OCI-M1 (cell line): ENCODE measurements at places on chromosomes 2 and 18.

DNA sequence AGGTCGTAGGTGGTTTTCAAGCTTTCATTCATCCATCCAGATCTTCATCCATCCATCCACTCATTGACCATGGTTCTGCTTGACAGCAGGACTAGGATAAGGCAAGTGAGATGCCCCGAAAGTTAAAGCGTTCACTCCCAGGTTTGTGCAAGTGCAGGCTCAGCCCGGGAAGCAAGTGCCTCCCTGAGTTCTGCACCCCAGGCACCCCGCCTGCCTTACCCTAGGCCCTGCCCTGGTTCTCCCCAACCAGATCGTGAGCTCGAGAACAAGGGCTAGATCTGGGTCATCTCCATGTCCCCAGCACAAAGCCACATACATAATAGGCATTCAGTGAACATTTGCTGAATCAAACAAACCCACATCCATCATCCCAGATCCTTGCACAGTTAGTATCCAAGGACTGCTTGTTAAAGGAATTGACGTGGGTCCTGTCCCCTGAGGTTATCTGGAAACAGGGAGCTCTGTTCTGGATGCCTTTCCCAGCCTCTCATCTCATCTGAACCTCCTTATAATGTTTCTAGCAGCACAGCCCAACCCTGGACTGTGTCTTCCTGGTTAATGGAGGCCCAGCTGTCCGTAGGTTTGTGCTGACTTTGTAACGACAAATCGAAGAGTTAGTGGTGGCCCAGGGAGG, 116.1 kb upstream of the GPC1 start:
- no peak for DNase-seq

DNA sequence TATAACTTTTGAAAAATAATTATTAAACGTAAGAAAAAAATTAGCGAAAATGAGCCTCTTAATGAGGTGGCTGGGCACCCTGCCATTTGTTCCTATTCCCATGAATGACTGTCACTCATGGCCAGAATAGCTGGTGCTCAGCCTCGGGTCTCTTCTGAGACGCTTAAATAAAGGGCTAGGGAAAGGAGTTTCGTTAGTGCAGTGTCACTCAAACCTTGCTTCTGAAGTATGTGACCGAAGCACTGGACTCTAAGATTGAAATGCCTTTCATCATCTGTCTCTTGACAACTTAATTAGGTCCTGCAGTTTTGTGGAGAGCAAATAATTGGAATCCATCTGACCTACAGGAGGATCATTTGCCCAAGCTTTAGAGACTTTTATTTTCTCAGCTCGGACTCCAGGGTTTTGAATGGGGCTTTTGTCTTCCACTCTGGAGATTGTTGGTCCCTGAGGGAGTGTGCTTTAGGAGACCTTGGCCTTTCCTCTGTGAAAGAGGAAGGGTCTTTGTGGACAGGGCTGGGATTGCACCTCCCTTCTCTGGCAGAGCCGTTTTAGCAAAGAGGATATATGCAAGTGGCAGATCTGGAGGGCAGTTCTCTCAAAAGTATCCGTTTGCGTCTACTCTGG, 42.3 kb upstream of the FHOD3 start:
- no peak for DNase-seq

DNA sequence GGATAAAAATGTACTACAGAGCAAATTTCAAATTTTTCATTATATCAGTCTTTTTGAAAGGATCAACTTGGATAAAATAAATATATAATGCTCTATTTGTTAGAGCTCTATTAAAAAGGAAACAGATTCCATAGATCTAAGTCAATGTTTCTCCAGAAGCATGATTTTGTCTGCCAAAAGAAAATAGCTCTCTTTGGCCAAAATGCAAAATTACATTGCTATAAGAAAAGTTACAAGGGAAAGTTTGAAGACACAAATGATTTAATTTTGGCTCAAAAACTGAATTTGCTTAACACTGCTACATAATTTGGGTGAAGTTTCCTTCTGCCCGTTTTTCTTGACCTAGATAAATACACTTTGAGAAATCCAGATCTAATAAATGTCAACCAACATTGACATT, 15.7 kb downstream of the C2orf69 start:
- DNase-seq, result no peak

GRCh38 chr2:55903727-55904126, 19.9 kb downstream of the EFEMP1 start:
- DNase-seq, result no peak

DNA sequence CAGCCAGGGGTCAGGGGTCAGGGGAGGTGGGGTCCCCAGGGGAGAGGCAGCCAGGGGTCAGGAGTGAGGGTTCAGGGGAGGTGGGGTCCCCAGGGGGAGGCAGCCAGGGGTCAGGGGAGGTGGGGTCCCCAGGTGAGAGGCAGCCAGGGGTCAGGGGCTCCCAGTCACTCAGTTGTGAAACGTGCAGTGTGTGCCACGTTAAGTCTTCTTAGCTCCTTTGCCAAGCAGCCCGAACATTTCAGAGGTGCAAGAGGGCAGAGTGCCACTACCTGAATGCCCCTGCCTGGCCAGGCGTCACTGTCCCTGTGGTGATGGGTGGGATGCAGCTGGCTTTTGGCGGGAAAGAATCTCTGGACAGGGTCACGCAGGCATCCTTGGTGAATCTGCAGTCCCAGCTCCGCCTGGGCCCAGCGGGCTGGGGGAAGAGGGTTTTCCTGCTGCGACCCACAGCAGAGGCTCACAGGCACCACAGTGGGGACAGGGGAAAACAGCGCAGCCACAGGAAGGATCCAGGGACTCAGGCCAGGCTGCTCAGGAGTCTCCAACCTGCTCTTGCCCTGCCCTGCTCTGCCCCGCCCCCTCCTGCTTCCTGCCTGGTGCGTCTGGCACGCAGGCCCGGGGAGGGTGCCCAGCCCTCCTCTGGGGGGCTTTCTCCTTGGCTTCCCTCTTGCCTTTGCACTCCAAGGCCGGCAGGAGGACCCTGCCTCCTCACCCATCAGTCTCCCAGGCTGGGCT, 188.3 kb downstream of the TWIST2 start:
- DNase-seq, result no peak

GRCh38 chr2:65508225-65508624, 75.8 kb upstream of the SPRED2 start:
- DNase-seq, result no peak

- DNase-seq, result no peak
These were observed 456 bp downstream of the LRP1B start for GRCh38 chr2:142130111-142131009.

DNA sequence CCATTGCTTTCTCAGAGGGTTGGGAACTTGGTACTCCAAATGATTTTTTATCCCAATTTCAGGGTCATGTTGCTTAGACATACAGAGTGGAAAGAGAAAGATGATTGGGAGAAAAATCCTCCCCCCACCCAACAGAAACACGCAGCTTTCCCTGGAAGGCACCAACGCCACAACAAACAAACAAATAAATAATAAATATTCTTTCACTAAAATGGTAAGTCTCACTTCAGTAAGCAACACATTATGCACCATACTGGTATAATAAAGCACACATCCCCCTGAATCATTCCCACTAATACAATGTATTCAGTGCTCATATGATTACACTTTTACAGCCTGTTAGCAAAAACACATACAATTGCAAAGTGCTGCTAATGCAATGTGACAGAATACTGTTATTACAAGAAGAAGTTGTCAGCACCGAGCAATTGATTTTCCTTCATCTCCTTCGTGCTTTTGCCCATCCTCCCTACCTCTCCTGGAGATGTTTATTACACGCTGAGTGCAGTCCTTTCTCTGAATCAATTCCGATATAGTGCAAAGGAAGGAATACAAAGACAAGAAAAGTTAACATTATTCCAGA, 359.9 kb downstream of the TXNL1 start:
- no peak for DNase-seq

GRCh38 chr2:677056-677958, at the start of gene TMEM18:
Gene TMEM18 (minus strand): TSS chr2:677406. CDS start chr2:677345, 61 bp downstream.
- DNase-seq, result peak; percentile 99

DNA sequence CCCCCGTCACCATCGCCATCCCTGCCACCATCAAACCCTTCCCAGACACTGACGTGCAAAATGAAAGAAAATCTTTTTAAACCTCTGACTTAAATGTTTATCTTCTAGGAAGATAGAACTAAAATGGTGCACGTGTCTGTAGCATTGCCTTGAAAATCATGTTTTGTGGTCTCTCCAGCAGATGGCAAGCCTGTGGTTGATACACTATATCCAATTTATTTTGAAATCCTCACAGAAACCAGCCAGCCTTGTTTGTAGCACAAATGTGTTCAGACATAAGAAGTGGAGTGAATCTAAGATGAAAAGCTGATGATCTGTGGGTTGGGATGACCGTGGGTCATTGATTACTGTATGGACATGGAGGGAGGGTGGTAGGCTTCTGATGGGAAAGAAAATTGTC, 436.2 kb upstream of the SMIM21 start:
- DNase-seq, result no peak

- DNase-seq, result no peak
These were observed 416.2 kb upstream of the ID2 start for GRCh38 chr2:8265476-8266226.

- no peak for DNase-seq
These were observed 15.7 kb downstream of the COA5 start for GRCh38 chr2:98592565-98592964.

- peak; percentile 26 for DNase-seq
These were observed 4.9 kb downstream of the TM4SF20 start for GRCh38 chr2:227374158-227374557.

DNA sequence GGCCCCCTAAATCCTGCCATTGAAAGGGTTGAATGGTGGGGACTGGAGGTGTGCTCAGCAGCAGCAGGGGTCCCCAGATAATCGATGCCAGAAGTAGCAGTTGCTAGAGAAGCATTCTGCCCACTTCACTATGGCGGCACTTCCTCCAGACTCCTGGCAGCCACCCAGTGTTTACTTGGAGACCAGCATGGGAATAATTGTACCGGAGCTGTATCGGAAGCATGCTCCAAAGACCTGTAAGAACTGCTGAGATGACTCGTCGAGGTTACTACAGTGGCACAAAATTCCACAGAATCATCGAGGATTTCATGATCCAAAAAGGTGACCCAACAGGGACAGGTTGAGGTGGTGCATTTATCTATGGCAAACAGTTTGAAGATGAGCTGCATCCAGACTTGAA, 11.0 kb upstream of the GAREM2 start:
- no peak for DNase-seq

GRCh38 chr18:22558945-22559385, 141.2 kb upstream of the CTAGE1 start:
- peak; percentile 62 for DNase-seq
